ENCODE measurements at places on chromosomes 1 and 21.

- no peak for DNase-seq
Observed at GRCh38 chr21:42311160-42311559, 4.0 kb downstream of the TFF3 start.

DNA sequence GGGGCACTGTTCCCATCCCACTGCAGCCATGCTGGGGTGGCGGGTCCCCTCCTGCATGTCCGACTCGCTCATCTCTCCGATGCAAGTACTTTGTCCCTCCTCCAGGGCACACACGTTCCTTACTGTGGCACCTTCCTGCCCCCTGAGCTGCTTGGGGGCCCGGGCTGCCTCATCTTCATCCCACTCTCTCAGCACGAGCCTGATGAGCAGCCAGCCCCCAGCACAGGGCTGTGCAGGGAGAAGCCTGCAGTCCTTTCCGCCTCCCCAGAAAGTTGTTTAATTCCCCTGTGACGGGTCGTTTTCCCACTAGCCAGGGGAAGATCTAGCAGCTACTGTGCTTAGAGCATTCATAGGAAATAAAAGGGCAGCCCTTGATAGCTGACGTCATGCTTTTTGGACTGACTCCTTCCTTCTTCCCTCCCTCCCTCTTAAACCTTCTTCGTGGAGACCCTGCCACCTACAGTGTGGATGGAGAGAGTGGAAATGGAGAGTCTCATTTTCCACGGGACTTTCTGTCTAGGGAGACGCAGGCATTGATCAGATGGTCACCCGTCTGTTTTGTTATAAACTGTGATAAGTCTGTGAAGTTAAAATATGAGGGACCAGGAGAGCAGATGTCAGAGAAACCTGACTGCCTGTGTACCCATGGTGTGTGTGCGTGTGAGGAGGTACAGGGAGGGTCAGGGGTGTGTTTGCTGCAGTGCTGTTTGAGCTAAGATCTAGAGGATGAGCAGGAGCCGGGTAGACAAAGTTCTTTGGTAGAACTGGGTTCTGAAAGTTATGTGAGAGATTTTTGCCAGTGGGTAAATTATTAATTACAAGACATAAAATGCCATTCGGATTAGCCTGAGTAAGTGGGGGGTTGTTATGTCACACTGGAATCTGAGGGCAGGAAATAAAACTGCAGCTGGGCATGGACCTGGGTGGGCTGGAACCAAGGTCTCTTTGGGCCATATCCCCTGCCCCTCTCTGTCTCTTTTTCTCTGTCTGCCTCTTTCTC is 34.3 kb downstream of the GPR137B start:
- no peak for DNase-seq

DNA sequence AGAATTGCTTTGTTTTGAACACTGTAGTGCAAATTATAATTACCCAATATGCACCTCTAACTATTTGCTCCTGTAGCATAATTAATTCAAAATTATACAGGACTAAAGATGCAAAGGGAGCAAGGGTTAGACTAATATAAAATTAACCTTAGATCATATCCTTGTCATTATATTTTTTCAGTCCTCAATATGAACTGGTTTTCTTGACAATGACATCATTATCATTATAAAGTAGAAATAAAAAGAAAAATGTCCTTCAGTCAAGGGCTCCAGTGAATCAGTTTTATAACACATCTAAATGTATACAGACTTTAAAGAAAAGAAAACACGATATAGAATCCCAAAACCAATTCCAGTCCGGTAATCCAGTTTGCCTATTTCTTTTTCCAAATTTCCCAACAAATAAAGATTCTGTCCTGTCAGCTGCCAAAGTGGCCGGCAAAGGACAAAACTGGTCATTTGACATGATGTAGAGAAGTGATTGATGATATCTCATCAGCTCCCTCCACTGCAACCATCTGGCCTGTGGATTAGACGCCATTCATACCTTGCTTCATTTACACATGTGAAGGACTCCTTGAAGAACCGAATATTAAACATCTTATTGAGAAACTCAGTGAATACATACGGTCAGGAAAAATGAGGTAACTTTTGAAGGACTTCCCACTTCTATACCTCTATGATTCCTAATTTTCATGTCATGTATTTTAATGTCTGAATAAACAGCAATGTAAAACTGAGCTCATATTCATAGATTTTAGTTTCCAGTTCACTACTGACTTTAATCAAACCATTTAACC is 15.5 kb downstream of the DPYD start:
- DNase-seq = no peak

DNA sequence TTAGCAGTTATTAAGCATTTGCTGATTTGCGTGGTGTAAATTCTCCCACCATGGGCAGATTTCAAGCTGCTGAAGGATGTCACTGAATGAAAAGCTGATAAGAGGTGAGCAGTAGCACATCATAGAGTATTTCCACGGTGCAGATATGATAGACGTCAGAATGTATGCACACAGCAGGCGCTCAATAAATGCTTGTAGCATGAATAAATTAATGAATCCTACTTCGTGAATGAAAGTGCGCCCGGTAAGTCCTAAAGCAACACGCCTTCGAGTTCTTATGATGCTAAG is 510 bp upstream of the UBIAD1 start:
- no peak for DNase-seq

- DNase-seq = peak; percentile 41
Observed at GRCh38 chr1:11473491-11474034, 5.4 kb upstream of the DISP3 start.

GRCh38 chr1:2981388-2981787 is 39.9 kb upstream of the ACTRT2 start:
- no peak for DNase-seq

Measured in activated CD4-positive, alpha-beta T cell treated with anti-CD3 and anti-CD28 coated beads for 48 hours (primary cell).